T-helper 2 cell treated with Interferon-gamma antibody and Interleukin-4, amounts not matched to agents 100 ng/mL and 5 ng/mL, for 36 hours (primary cell): ENCODE measurements at places on chromosomes 12 and 14. TPM values are rescaled to one million over a fixed set of nuclear protein-coding genes. Genes with fewer than 3 reads are reported as not detected.

Gene ABHD12B
- total RNA-seq: 0.14 TPM in 1 of 2 replicates, not detected in the other

Gene C14orf119
- total RNA-seq: 41.2 and 44.4 TPM in 2 replicates

Gene RTN1
- total RNA-seq: not detected in 2 replicates

Gene PA2G4
- 273 and 291 TPM in 2 replicates for total RNA-seq

Gene BCL11B
- 79.2 and 79.6 TPM in 2 replicates for total RNA-seq

Gene IGF1
- total RNA-seq: 0.41 and 0.75 TPM in 2 replicates

Gene CCDC198
- total RNA-seq: not detected in 2 replicates

Gene WNT1
- not detected in 2 replicates for total RNA-seq

Gene CELA1
- 0.16 TPM in 1 of 2 replicates, not detected in the other for total RNA-seq

Gene ASIC1
- total RNA-seq: 7.5 and 8.5 TPM in 2 replicates

Gene DDX54
- total RNA-seq: 76.4 and 90.1 TPM in 2 replicates

Gene EIF2S3B
- total RNA-seq: 0.25 and 1.0 TPM in 2 replicates
